ENCODE measurements at places on chromosomes 12 and 14.
A peak's percentile ranks its signal among the peaks of the same experiment; 100 is the strongest.

- no peak for DNase-seq
These were observed 24.0 kb downstream of the CCDC85C start for GRCh38 chr14:99579903-99580571.

- no peak for DNase-seq
These were observed 135.3 kb downstream of the SMOC1 start for GRCh38 chr14:70014406-70015095.

GRCh38 chr12:103013741-103014300 lies 56.3 kb downstream of the ASCL1 start:
- peak; percentile 56 for DNase-seq

- no peak for DNase-seq
These were observed 1.7 kb downstream of the HECTD1 start for GRCh38 chr14:31205681-31206535.

- DNase-seq: no peak
These were observed 144.4 kb downstream of the AKAP6 start for GRCh38 chr14:32473464-32473855.

DNA sequence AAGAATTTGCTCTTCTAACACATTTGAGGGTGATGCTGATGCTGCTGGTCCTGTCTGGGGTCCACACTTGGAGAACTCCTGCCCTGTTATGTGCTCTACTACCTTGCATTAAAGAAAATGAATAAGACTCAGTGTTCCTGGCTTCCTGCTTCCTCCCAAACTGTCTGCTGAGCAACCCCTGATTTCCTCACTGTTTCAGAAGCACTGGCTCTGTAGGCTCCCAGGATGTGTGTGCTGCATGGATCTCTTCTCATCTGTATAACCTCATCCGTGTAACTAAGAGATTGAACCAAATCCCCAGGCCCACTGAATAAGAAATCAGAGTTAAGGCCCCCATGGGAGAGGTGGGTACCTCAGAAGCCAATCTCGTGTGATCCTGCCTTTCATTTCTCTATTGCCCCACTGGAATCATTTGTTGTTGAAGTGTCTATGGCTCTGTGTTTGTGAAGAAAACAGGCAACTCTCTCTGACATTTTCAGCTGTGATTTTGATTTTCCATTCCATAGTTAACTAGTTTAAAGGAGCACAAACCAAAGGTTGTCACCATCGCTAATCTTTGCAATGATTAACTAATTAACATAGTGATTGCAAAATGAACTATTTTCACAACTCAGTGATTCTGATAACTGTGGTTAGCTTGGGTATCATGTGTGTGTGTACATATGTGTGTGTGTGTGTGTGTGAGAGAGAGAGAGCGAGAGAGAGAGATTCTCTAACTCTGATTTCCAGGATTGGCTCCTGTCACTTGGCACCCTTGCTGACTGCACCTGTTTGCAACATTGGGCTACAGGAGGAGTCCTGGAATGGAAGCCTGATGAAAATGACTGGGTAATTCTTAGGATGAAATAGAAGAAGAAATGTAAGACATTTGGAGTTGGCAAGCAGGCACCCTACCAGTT lies 196.2 kb downstream of the SLC38A4 start:
- no peak for DNase-seq

GRCh38 chr14:72503696-72504368 lies 390.1 kb downstream of the DPF3 start:
- no peak for DNase-seq

GRCh38 chr12:11884116-11884515 lies 186.6 kb upstream of the BCL2L14 start:
- DNase-seq: no peak

DNA sequence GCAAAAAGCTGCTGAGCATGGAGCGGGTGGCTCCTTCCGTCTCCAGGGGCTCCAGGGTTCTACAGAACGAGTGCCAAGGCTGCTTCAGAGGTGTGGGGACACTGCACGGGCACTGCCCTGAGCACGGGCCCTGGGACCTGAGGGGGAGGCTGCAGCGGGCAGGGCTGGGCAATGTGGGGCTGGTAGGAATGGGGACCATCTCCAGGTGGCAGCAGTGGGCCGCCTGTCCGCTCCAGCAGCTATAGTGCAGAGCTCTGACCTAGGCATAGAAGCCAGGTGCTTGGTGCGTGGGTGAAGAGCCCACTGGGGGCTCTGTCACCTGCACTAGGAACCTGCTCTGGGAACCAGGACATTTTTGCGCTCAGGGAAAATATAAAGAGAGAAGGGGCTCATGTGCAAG lies 22.3 kb downstream of the HDAC7 start:
- no peak for DNase-seq

- no peak for DNase-seq
These were observed 861.1 kb downstream of the GALC start for GRCh38 chr14:87131879-87132278.

- no peak for DNase-seq
These were observed 7.8 kb downstream of the IRAK3 start for GRCh38 chr12:66196806-66197205.

- DNase-seq: no peak
These were observed 413.4 kb downstream of the NELL2 start for GRCh38 chr12:44462729-44463128.

DNA sequence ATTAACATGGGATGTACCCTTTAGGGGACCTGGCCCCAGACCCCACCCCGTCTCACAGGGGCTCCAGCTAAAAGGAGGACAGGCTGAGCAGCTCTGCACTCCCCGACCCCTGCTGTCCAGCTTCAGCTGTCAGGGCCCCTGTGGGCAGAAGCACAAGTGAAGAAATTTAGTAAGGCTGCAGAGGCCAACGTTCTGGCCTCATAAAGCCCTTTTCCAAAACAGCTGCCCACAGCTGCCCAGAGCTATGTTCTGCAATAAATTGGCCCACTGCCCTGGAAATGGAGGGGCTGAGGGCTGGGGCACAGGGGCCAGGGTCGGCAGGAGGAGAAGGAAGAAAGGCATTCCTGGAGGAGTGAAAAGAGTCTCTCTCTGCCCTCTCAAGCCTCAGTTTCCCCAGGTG lies 357.1 kb downstream of the BCL11B start:
- DNase-seq: no peak

DNA sequence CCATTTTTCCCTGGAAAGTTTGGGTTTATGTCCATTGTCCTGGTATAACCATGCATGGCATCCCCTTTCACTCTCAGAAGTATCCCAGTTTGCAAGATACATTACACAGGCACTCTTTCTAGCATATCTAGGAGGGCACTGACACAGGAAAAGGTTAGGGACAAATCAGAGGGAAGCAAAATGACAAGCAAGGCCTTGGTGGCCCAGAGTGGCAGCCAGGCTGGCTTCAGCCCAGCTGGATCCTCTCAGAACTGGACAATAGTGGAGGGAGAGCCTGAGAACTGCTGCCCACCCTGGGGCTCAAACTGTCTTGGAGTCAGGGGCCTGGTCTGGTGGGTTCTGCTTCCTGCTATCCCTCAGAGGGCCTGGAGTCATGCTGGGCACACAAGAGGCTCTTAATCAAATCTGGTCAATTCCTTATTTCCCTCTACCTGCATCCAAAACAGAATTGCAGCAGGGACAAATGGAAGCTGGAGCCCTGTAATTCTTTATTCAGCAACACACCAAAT lies 2.6 kb downstream of the VDR start:
- no peak for DNase-seq

GRCh38 chr14:89702073-89702875 lies 252.3 kb downstream of the EFCAB11 start:
- no peak for DNase-seq

DNA sequence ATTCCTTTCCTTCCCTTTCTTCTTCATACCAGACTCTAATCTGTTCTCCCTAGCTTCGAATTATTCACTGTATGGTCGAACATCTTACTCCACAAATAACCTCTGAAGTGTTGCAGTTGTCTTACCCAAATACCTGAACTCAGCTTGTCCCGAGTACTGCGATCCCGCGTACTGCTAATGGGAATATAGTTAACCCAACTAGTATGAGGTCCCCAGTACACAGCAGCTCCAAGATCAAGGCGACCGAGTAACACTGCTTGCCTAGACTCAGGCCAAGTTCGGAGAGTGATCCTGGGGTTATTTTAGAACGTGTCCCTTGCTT lies 462 bp upstream of the ETNK1 start:
- no peak for DNase-seq

GRCh38 chr12:8562310-8562709 lies 21.6 kb upstream of the CLEC4E start:
- DNase-seq: no peak

DNA sequence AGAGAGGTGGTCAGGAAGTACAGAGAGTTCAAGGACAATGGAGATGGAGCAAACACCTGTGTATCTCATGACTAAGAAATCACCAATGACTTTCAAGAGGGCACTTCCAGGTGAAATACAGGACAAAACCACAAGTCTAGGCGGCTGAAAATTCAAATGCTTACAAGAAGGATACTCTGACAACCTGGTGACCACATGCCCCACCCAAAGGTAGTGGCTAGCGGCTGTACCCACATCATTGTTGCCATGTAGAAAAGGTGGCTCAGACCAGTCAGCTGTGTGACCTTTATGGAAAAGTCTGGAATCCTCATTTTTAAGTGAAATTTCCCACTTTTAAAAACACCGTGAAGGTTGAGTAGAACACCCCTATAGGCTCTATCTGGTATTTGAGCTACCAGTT lies 48.6 kb upstream of the FRS2 start:
- DNase-seq: no peak

- no peak for DNase-seq
These were observed 710.6 kb upstream of the TMEM132C start for GRCh38 chr12:127556231-127556886.

GRCh38 chr12:109764123-109764522 lies 50.5 kb downstream of the FAM222A start:
- DNase-seq: no peak

GRCh38 chr12:43550831-43551271 lies 1.2 kb downstream of the ADAMTS20 start:
- DNase-seq: no peak

DNA sequence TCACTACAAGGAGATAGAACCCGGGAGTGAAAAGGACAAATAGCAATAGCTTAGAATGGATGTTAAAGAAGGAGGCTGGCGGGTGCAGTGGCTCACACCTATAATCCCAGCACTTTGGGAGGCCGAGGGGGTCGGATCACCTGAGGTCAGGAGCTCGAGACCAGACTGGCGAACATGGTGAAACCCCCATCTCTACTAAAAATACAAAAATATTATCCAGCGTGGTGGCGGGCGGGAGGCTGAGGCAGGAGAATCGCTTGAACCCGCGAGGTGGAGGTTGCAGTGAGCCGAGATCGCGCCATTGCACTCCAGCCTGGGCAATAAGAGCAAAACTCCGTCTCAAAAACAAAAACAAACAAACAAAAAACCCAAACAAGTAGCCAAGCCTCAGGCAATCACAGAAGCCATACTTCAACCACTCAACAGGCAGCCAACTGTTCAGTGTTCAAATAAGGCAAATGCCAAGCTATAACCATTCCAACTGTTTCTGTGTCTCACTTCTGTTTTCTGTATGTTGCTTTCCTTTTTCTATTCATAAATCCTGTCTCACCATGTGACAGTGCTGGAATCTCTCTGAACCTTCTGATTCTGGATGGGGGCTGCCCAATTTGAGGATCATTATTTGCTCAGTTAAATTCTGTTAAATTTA lies 3.9 kb upstream of the SPTLC2 start:
- DNase-seq: no peak

DNA sequence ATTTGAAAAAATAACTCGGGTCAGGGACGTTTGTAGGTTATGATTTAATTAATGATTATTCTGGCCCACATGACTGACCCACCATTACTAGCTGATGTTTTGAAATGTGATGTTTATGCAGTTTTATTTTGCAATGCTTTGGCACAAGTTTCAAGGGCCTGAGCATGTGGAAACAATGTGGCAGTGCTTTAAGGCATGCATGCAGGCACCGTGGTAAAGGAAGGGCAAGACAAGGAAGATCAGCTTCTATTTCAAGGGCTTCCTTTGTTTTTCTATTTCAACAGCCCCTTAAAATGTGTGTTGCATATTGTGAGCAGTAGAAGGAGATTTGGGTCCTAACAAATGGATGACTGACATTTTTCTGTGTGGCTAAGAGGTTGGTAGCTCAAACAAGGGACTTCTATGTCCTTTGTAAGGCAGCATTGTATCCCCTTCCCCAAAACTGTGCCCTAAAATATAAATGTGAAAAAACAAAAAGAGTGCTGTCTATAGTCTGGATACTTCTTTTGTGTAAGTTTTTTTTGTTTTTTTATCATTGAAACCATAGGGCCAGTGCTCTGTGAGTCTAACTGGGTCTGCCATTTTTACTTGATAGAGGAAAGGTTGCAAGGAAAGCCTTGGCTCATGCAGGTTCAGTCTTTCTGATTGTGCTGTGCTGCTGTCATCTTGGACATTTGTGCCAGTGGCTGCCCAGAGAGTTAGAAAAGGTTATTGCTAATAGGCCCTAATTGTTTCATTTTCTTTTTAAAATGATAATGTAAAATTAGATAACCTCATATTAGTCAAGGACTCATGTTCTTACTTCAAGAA lies 103.5 kb downstream of the FGD4 start:
- DNase-seq: no peak

GRCh38 chr14:100384277-100384676 lies 61.1 kb downstream of the SLC25A47 start:
- no peak for DNase-seq

DNA sequence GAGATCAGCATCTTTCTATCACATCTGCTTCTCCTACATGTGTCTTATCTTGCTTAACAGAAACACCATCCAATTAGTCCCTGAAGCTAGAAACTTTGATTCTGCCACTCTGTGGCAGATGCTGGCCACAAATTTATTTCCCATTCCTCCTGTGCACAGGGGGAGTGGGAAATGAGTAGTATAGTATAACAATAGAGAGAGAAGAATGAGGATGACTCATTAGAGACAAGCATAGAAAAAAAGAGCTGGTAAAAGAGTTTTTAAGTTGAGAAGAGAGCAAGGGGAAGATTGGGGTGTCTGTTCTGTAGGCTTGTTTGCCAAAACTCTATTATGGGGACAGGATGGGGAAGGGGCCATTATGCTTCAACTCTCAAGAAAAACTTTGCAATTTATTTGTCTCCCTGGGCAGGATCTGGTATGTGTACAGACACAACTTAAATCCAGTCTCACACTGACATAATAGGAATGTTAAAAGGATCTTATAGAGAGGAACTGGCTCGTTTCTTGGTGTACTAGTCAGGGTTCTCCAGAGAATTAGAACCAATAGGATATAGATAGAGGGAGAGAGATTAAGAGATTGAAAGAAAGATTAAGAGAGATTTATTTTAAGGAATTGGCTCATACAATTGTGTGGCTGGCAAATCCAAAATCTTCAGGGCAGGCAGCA lies 142.6 kb upstream of the CPSF6 start:
- DNase-seq: no peak

DNA sequence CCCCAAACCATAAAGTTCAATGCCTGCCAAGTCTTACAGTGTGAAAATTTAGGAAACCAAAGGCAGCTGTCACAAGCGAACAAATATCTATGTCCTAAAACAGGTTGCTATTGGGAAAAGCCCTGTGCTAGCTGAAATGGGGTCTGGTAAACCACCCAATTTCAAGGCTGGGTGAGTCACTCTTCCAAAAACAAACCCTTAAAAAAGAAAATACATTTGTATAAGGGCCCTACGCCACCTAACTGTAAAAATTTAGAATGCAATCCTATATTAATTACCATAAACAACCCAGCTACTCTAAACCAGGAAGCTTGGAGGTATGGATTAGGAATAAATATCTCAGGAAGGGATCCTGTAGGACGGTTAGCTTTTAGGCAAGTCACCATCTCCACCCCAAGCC lies 32.1 kb downstream of the PRMT8 start:
- no peak for DNase-seq

GRCh38 chr14:32233260-32233659 lies 30.2 kb upstream of the RNU6-8 start:
- no peak for DNase-seq

All from NCI-H2081 treated with DMSO at 0.1 percent for 48 hours (cell line).